ENCODE measurements at places on chromosomes 5 and 9.

DNA sequence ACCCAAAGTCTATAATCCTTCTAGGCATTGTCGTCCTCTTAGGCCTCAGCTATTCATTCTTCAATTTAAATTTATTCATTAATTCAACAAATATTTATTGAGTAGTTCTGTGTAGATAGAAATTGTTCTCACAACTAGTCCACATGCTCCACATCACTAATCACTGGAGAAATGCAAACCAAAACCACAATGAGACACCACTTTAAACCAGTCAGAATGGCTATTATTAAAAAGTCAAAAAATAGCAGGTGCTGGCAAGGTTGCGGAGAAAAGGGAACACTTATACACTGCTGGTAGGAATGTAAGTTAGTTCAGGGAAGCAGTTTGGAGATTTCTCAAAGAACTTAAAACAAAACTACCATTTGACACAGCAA, 51.1 kb upstream of the TNFSF15 start:
- DNase-seq, result peak; percentile 41

- no peak for DNase-seq
Measured at GRCh38 chr9:135989722-135990467, 28.7 kb upstream of the UBAC1 start.

DNA sequence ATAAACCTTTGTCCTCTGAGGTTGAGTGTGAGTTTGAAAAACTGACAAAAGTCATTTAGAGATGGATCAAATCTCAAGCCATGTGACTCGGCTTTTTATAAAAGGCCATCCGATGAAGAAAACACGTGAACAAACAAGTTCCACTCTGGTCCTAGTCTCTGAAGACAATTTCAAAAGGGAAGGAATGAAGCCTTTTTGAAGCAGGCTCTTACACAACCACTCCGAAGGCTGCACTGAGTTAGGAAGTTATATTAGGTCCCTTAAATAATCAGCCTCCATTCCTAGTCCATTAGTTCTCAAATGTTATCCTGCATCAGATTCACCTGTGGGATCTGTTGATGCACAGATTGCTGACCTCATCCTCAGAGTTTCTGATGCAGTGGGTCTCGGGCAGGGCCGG, 166.6 kb upstream of the HMHB1 start:
- DNase-seq, result no peak

DNA sequence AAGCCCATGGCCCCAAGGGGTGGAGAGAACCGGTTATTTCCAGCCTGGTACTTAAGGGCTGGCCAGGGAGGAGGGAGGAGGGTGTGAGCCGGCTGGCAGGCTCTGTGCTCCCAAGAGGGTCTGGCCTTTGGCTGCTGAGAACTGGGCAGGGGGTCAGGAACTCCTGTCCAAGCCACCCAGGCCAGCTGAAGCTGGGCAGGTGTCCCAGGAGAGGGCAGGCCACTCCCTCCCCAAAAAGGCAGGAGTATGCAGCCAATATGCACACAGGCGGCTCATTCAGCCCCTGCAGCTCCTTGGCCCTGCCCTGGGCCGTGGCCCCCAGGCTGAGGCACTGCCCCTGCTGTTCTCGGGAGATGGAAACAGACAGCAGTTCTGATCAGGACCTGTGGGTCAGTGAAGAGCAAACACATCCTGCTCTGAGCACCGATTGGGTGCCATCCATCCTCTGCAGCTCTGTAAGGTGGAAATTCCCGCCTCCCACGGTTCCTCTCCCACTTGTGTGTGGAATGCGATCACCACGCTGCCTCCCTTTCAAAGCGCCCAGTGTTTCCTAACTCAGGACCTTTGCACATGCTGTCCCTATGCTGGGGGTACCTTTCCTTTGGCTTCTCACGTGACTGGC, 17.1 kb upstream of the KIF12 start:
- no peak for DNase-seq

DNA sequence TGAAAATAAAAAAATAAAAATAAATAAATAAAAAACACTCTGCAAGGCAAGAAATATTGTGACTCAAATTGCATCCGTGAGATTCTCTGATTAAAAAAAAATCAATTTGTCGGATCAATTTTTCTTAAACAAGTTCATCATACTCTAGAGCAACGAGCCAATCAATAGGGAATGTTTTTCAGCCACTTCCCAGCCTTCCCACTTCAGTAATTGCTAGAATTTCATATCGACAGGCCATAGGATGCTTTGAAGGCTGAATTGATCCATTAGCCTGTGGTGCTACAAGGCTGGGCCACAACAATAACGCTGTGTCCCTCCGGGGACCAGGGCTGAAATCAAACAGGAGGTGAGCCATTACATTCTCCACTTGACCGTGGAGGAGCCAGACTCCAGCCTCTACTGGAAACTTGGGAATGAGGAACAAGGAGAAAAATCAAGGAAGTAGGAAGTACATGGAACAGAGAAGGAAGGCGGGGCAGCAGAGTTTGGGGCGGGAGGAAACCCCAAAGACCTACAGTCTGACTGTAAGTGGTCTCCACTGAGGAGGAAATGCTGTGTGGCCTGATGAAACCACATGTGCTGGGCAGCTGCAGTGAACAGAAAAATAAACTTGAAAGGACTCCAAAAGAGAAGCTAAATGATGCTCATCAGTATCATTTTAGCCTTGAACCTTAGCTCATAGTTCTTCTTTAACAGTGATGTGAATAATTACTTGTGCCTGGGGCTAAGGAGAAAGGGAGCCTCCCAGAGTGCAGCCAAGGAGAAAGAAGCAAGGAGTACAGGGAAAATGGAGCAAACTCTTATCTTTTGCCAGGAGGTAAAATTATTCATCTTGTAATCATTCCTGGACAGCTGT, 308.6 kb downstream of the TLE1 start:
- DNase-seq, result no peak

GRCh38 chr9:71249729-71250317, 128.4 kb upstream of the TRPM3 start:
- peak; percentile 44 for DNase-seq

DNA sequence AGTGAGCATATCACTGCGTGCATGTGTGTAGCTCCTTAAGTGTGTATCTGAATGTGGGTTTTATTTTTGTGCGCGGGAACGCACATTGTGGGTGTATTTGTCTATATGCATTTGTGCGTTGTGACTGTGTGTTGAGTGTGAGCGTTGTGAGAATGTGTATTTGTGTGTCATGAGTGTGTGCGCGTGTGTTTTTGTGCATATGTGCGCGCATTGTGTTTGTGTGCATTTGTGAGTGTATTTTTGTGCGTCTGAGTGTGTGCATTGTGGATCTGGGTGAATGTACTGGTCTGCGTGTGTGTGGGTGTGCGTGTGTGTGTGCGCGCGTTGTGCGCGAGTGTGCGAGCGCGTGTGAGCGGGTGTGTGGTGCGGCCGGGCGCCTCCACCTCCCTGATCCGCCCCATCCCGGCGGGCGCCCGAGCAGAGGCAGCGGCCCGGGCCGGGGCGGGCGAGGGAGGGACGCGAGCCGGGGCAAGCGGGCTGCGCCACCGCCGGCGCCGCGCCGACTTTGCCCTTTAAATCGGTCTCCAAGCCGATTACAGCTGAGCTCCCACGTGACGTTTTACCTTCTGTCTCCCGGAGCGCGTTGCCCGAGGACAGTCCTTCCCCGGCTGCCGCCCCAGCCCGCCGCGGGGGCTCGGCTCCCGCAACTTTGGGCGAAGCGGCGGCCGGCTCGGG, at the start of gene RASGRF2:
Gene RASGRF2, plus strand, starts transcription at position 596 of the 675 bp plus-strand sequence. CDS start 376 bp downstream, outside the sequence.
- DNase-seq, result peak; percentile 75

DNA sequence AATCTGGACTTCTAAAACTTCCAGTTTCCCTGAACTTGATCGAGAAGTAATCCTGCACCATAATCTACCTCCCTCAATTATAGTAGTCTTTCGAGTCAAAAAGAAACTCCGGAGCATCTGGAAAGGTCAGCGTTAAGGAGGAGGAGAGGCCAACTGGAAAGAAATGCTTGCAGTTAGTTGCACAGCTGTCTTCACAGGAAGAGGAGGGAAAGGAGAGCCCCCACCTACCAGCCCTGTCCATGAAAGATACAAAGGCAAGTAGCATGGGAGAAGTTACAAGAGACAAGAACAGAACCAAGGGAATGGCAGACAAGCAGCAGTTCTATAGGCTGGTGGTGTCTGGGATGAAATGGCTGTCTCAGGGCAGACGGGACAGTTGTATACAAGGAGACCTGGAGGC, 170.6 kb downstream of the RAB3C start:
- DNase-seq, result no peak

DNA sequence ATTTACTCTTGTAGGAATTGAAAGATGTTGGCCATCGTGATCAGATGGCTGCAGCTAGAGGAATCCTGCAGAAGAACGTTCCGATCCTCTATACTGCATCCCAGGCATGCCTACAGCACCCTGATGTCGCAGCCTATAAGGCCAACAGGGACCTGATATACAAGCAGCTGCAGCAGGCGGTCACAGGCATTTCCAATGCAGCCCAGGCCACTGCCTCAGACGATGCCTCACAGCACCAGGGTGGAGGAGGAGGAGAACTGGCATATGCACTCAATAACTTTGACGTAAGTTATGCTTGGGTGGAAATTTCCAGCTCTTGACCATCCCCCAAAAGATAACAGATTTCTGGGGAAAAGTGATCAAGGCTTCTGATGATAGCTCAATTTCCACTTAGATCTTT, 50.6 kb downstream of the LRRTM2 start:
- DNase-seq, result peak; percentile 65

DNA sequence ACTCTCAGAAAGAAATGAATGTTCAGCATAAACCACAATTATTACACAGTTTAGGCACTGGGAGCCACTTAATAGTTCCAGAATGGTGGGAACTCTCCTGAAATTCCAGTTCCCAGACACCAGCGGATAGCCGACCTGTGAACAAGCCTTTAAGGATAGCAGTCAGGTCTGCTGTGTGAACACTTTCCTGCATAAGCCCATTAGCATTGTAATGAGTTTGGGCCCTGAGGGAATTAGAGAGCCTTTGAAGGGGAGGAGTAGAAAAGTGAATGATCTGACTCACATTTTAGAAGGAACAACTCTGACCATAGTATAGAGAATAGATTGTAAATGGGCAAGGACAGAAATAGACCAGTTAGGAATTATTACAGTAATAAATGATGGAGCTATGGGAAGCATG, 189.1 kb downstream of the ADGRV1 start:
- DNase-seq, result no peak

- no peak for DNase-seq
Measured at GRCh38 chr9:93243112-93243511, 59.2 kb downstream of the WNK2 start.

DNA sequence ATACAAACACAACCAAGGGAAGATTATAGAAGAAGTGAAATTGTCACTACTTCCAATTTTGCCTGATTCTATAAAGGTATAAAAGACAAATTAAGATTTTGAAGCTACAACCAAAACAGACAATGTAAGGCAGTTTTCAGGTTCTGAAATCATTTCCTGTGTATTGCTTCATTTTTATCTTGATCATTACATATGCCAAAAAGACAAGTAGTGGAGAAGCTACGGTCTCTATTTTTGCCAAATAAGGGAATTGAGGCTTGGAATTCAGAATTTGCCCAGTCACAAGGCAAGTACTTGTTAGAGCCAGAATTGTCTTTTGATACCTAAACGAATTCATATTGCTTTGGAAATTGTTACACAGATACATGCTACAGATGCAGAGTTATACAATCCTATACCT, 20.6 kb downstream of the EDIL3 start:
- DNase-seq, result no peak

All from foreskin fibroblast (primary cell).